Stimulated activated CD4-positive, alpha-beta T cell treated with anti-CD3 and anti-CD28 coated beads, Interleukin-12 subunit alpha, Interleukin-12 subunit beta, amount 100 ng/mL, for 4 hours (primary cell): ENCODE measurements at places on chromosomes 12 and 14.

- DNase-seq: no peak
Measured at GRCh38 chr12:66388517-66388916, 86.2 kb downstream of the HELB start.

DNA sequence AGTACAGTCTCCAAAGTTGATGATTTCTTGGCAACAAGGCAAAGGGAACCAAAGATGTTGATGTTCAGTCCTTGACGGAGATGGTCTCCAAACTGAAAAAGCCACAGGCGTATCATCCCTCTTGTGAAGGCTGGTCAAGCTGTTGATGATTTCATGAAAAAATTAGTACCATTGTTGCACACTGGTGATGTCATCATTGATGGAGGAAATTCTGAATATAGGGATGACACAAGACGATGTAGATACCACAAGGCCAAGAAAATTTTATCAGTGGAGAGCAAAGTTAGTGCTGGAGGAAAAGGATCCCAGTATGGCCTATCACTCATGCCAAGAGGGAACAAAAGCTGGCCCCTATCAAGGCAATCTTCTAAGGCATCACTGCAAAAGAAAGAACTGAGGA, 88.7 kb upstream of the KRR1 start:
- no peak for DNase-seq

GRCh38 chr12:62401631-62402030, 65.0 kb upstream of the MON2 start:
- DNase-seq: no peak

- DNase-seq: no peak
Measured at GRCh38 chr14:44316647-44317440, 190.2 kb downstream of the FSCB start.

DNA sequence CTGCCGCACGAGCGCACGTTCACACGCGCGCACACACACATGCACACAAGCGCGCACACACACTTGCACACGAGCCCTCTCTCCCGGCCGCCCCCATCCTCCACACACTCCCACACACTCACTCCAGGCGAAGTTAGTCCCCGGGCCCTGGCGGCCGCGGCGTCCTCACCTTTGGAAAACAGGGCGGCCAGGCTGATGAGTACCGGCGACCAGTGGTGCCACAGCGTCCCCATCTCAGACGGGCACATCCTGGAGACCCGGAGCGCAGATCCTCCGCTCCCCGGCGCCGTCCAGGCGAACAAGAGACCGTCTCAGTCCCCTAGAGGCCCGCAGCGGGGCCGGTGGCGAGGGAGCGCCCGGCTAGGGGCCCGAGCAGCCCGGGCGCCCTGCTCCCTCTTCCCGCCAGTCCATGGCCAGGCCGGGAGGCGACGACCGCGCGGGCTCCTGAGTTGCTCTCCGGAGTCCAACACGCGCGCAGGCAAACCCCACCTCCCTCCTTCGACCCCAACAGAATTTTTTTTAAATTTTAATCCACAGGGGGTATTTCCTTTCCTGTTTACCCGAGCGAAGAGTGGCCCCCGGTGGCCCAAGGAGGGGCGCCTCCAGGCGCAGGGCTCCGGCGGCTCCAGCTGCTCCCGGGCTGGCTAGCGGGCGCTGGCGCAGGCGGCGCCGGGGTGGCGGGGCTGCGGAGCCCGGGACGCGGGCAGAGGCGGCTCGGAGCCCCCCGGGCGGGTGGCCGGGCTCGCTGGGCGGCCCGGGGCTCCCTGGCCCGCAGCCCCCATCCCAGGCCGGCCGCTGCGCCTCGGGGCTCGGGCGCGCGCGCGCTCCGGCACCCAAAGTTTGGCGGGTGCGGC, 506 bp downstream of the TMEM132D start:
- no peak for DNase-seq

GRCh38 chr14:86865934-86866333, 1127.0 kb downstream of the GALC start:
- no peak for DNase-seq

GRCh38 chr12:66516561-66516960, 162.3 kb downstream of the GRIP1 start:
- no peak for DNase-seq

DNA sequence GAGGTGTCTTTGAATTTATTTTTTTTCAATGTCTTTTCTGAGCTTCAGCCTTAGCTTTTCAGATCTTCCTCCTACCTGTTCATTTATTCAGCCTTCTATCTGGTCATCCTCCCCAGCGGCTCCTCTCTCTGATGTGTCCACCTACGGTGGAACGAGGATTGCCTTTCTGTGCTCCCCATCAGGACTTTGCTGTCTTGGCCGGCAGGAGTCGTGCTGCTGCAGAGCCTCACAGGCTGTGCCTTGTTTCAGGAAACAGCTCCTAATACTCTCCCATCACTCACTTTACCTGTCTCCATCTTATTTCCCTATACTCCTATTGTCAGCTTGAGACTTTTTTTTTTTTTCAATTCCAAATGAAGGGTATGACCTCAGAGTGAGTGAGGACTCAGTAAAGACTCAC, 76.9 kb downstream of the KICS2 start:
- no peak for DNase-seq

- no peak for DNase-seq
Measured at GRCh38 chr12:25598956-25599355, 45.9 kb upstream of the LMNTD1 start.

- DNase-seq: no peak
Measured at GRCh38 chr12:6345319-6346091, 3.6 kb upstream of the TNFRSF1A start.

- DNase-seq: no peak
Measured at GRCh38 chr12:2679816-2680675, 114.7 kb upstream of the FKBP4 start.

DNA sequence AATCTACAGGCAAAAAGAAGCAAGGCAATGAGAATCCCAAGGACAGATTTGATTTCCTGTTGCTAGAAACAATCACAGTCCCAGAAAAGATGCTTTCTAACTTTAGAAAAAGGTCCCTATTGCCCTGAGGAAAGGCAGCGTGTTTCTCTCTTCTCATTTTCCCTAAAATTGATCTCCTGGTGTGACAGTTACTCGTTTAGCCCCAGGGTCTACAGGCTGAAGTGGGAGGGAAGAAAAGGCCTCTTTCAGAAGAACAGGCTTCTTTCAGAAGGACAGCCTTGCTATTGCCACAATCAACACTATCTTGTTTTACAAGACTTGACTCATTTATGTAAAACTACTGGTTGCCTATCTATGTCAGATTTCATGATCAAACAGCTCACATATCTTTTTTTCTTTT, 121.8 kb upstream of the OR4E1 start:
- no peak for DNase-seq

GRCh38 chr12:106584104-106585064, 1.6 kb downstream of the RFX4 start:
- DNase-seq: no peak

GRCh38 chr14:96497586-96497985, 4.6 kb upstream of the PAPOLA start:
- DNase-seq: no peak

DNA sequence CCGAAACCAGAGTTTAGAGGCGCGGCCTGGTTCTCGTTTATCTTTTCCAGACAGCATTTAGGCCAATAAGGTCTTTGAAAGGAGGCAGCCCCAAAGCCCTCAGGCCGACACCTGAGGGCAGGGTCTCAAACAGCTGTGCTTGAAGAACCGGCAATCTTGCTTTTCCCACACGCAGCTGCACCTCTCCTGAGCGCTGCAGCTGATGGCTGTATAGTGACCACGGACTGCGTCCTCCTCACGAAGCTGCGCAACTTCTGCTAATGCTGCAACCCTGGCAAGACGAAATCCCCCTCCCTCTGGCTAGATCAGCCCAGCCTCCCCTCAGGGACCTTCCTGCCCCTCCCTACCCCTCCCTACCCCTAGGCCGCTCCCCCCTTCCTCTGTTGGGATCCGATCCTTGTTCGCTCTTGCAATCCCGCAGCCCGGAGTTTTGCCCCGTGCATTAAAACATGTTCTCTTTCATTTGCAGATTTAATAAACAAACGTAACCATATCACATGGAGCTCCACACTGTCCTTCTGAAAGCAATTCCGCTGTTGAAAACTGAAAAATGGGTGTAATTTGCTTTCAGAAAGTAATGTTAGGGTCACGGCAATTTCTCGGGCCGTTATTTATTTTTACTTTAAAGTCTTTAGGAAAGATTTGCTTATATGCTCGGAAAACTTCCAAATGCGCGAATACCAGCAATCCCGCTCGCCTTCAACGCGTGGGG, 4.8 kb upstream of the PAX9 start:
- no peak for DNase-seq

DNA sequence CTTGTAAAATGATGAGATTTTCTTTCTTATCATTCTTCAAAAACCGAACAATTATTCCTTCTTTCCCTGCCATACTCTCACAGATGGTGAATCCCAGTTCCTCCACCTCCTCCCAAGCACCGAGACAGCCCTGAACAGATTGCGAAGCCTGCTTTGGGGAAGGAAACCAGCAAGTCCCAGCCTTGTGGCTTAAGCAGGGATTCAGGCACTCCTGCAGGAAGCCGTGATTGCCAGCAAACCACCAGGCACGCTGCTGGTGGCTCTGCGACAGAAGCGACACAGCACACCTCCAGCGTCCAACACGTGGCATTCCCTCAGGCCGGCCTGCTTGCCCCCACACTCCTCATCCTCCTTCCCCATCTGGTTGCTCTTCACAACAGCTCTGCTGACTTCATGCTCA, 237.7 kb downstream of the GXYLT1 start:
- DNase-seq: no peak

GRCh38 chr12:104003596-104003995, 37.9 kb downstream of the TDG start:
- DNase-seq: no peak

DNA sequence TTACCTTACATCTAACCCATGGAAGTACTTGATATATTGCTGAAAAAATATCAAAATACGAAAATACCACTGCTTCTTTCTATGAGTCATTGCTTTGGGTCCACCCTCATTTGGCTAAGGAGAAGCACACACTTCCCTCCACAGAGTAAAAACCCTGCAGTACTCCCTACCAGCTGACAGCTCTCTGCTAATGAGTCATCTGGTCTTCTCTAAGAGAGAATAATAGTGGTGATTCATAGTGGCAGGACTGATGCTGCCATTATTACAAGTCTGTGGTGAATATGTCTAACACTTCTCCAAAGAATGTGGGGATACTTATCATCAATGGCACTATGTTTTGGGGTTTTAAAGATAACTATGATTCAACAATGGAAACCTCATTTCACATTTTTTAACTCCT, 90.7 kb downstream of the PPFIA2 start:
- DNase-seq: no peak

GRCh38 chr12:83920821-83921547, 991.6 kb downstream of the SLC6A15 start:
- no peak for DNase-seq

DNA sequence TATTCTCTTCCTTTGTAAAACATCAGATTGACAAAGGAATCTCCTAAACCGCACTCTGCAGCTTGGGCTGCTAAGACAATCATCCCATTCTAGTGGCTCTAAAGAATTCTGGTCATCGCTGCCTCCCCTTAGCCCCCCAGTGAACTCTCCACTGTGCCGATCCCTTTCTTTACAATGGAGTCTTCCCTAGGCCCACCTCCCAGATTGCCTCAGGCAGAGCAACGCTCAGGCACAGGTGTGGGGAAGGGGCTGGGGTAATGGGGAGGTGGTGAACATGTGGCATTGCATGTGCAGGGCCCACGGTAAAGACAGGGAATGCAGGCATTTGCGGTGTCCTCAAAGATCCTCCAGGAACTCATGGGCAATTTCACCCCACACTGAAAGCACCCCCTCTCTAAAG, 86.3 kb downstream of the PLEKHG3 start:
- no peak for DNase-seq

DNA sequence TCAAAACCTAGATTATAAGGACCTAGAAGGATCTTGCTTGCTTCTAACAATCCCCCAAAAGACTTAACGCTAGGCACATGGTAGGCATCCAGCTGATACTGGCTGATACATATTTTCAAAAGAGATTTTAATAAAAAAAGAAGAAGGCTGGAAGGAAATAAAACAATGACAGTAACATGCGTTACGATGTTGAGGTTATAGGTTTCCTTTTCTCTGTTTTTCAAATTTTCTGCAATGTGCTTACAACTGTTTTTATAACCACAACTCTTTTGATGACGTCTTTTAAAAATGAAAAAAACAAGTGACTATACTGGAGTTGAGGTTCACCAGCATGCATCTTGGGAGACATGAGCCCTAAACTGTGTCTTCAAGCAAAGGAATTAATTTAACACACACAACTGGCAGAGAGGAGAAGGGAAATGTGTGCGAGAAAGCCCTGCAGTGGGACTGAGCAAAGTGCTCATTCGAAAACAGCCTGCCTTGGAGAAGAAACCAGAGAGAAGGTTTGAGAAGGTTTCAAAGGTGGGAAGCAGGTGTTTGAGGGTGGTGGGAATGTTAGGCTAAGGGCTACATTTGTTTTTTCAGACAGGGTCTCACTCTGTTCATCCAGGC, 80.4 kb downstream of the DUSP16 start:
- no peak for DNase-seq

- DNase-seq: no peak
Measured at GRCh38 chr12:53489242-53489864, 9.9 kb downstream of the MAP3K12 start.

GRCh38 chr14:87503711-87504110, 489.3 kb downstream of the GALC start:
- no peak for DNase-seq

- no peak for DNase-seq
Measured at GRCh38 chr14:56949828-56950227, 139.5 kb upstream of the OTX2 start.

DNA sequence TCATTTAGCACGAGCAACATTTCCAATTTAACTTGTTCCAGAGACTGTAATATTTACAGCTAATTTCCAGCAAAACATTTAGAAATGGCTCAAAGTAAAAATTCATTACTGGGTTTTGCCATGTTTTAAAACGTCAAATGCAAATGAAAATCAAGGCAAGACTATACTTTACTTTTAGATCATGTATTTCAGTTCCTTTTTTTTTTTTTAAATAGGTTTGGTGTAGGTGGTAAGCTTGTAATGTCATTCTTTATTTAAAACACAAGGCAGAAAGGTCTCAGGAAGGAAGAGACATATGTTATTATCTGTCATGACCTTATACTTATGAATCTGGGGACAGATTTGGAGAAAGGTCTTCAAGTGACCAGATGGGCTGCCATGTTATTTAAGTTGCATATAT, 54.1 kb downstream of the GRIP1 start:
- DNase-seq: no peak

- DNase-seq: no peak
Measured at GRCh38 chr12:91183551-91183950, 934 bp upstream of the DCN start.

- peak; percentile 48 for DNase-seq
Measured at GRCh38 chr12:121637231-121637914, 11.0 kb downstream of the ORAI1 start.

GRCh38 chr14:55712491-55712890, 132.5 kb downstream of the KTN1 start:
- DNase-seq: no peak
